ENCODE measurements at places on chromosomes 4 and X.

GRCh38 chrX:18377796-18378195 lies 23.3 kb upstream of the SCML2 start:
- no peak for DNase-seq

DNA sequence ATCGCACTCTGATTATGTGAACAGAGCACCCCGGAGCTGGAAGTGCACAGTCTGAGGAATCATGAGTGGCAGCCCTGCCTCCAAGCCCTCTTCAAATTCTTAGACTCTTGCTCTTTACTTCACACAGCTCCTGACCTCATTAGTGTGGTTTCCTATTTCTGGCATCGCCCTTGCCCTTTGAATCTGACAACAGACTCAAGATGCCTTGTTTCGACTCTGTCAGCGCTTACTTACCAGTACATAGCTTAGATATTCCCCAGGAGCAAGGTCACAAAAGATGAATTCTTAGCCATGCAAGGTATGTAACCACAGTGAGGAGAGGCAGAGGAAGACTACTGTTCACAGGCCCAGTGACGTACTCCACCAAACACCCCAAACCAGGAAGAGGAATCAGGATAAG lies 167.2 kb downstream of the KDR start:
- DNase-seq, result no peak

DNA sequence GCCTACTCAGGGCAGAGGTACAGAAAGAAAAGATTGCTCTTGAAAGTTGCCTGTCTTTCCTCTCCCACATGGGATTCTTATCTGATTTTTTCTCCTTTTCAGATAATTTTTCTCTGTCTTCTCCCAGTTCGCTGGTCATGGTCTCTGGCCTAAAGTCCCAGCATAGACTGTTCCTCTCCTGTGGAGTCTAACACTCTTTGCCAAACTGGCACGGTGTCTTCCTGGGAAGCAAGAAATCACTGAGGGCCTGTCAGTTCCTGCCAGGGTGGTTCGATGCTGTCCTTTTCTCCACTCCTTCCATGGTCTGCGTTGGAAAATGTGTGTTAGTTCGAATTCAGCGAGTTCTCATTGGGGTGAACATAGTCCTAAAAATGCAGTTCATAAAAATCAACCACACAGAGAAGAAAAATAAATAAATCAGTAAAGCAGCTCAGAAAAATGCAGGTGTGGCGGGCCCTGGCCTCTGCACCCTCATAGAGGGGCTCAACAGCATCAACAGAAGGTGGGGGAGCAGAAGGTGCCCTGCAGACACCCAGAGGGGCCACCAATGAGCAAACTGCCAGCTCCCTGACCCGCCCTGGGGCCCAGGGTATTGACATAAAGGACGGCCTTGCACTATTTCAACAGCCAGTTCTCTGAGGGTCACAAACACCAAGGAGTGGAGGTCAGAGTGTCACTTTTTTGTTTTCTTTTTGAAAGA lies 2.1 kb downstream of the RGN start:
- no peak for DNase-seq

DNA sequence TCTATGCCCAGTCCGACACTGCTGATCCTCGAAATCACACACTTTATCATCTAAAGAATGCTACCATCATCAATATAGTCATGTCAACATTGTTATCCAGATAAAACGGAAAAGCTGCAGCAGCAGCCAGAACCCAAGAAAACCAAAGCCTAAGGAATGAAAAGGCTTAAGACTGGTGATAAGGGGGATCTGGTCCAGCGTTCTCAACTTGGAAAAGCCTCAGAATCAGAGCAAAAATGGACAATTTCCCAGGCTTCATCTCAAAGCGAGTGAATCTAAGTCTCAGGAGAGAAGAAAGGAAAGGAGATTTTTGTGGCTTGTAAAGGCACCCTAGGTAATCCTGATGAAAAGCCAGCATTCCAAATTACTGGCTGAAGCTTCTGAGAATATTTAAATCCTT lies 8.2 kb downstream of the ZNF518B start:
- DNase-seq, result no peak

DNA sequence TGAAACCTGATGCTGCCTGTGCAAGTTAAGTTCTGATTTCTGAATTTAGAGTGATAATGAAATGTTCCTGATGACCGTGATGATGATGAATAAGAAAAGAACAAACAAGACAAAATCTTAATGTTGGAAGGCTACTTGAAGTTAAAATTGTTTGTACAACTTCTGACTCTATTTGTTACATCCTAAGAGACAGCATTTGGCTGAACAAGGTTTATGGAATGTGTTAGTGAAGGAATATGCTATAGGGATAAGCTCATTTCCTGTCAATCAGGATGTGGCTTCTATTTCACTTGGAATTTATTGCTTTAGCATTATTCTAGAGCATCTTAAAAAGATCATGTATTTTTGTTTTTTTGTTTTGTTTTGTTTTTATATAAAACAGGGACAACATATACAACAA lies 267.5 kb downstream of the FAT4 start:
- no peak for DNase-seq

GRCh38 chr4:58760737-58761136 lies 1650.6 kb upstream of the IGFBP7 start:
- DNase-seq, result no peak

DNA sequence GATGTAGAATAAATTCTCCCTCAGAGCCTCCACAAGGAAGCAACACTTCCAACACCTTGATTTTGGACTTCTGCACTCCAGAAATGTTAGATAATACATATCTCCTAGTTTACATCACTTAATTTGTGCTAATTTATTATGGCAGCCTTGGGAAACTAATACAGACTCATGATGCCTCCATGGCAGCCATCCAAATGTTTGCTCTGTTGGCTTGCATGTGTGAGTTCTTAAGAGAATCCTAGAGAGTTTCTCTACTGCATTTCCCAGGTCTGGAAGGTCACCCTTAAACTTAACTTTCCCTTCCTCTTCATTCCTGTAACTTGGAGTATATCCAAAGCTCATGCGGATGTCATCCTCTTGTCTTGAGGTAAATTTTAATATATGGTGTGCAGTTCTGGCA lies 956.1 kb downstream of the ADGRL3 start:
- DNase-seq, result no peak

DNA sequence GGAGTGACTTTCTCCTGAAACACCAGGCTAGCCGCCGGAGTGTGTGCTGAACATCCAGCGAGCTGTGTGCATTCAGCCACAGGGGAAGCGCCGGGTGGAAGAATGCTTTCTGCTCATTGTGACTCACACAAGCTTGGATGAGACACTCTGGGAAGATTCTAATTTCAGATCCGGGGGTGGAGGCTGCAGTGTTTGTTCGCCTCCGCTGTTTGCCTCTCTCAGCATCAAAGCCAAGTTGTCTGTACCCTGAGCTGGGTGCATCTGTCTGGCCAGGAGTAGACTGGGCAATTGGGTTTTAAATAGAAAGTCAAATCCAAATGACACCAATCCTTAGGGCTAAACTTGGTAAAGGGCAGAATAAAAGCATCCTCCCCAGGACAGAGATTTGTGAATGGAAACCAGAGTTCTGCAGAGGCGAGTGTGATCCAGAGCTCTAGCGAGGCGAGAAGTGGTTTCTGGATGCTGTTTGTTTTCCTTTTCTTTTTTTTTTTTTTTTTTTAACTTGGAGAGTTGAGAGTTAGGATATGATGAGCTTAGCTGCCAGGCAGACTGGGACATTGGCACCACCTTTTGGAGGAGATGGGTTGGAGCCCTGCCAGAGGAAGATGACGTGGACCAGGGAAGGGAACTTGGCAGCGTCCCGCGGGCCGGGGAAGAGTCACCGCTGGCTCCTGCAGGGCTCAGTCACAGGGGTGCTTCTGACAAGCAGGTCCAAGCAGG lies 196.0 kb upstream of the PSAPL1 start:
- DNase-seq, result no peak

GRCh38 chr4:59387759-59388758 lies 1812.1 kb upstream of the ADGRL3 start:
- DNase-seq, result no peak

DNA sequence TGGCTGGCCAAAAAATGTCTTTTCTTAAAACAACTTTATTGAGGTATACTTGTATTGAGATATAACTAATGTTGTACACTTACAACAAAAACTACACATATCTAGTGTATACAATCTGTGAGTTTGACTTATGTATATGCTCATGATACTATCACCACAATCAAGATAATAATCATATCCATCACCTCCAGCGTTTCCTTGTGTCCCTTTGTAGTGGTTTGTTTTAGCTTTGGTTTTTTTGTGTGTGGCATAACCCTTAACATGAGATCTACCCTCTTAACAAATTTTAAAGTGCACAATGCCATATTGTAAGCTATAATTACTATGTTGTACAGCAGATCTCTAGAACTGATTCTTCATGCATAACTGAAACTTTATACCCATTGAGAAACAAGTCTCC lies 13.4 kb upstream of the PCSK1N start:
- no peak for DNase-seq

- DNase-seq, result no peak
These were observed 167.5 kb downstream of the PALLD start for GRCh38 chr4:168664242-168664891.

DNA sequence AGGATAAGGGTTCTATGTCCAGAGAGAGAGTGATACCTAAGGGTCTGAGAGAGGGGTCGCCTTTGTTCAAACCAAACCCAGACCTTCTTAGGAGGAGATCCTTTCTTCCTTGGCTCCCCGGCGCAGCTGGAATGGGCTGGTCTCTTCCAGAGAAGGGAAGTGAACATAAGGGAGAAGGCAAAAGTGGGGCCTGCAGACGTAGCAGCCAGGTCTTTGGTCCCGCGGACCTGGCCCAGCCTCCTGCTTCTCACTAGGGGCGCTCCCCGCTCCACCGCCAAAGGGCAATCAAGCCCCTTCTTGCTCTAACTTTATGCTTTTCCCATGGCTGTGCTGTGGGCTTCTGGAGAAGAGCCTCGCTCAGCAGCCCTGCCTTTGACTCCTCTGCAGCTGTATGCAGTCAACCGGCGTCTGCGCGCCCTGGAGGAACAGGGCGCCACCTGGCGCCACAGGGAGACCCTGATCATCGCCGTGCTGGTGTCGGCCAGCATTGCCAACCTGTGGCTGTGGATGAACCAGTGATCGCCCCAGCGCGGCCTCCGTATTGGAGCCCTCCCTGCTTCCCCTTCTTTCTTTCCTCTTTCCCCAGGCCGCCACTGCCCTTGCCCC lies 6.5 kb downstream of the FATE1 start:
- DNase-seq, result no peak

GRCh38 chr4:93633721-93634120 lies 194.8 kb upstream of the ATOH1 start:
- DNase-seq, result no peak

DNA sequence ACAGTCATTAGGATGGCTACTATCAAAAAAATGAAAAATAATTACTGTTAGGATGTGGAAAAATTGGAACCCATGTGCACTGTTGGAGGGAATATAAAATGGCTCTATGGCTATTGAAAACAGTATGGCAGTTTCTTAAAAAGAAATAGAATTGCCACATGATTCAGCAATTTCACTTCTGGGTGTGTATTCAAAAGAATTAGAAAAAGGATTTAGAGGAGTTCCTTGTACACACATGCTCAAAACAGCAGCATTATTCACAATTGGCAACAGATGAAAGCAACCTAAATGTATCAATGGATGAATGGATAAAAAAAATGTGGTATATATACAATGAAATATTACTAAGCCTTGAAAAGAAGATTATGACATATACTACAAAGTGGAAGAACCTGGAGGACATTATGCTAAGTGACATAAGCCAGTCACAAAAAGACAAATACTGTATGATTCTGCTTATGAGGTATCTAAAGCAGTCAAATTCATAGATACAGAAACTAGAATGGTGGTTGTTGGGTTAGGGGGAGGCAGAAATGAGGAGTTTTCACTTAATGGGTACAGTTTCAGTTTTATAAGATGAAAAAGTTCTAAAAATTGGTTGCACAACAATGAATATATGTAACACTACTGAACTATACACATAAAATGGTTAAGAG lies 123.2 kb downstream of the ELOVL6 start:
- DNase-seq, result no peak

GRCh38 chrX:66024092-66024467 lies 15.8 kb downstream of the VSIG4 start:
- no peak for DNase-seq

DNA sequence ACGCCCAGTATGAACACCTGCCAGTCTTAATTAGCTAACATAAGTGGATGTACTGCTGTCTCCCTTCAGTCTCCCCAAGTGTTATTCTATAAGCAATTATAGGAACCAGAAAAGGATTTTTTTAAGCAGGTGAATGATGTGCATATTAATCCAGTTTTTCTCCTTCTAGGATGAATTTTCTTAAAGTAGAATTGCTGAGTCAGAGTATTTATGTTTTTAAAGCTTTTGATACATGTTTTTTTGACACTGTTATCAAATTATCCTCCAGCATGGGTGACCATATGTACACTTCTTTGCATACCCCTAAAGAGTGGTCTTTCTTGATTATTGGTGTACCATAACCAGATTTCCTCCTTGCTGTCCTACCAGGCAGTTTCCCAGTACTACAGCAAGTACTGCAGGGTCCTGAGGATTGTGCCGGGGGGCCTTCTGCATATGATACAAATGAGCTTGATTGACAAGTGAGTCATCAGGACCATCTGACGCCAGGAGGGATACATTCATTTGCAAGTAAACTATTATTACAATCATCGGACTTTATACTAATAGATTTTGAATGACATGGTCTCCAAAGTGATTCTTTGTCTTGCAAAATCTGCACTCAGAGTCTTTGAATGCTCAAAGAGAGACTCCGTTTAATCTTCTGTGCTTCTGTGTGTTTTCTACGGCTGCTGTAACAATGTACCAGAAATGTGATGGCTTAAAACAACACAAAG lies 10.7 kb upstream of the PCYT1B start:
- no peak for DNase-seq

Measured in vagina (tissue), 2 donors.